Thyroid gland (tissue), 4 donors: ENCODE measurements at places on chromosomes 4 and X. TPM values are rescaled to one million over a fixed set of nuclear protein-coding genes. Genes with fewer than 3 reads are reported as not detected.
A peak's percentile ranks its signal among the peaks of the same experiment; 100 is the strongest.

Gene MAGEA11
- total RNA-seq, result not detected

Gene ADH1B
- 259 TPM for total RNA-seq

Gene VCX
- not detected for total RNA-seq

Gene GPR173
- total RNA-seq, result 0.78 TPM

GRCh38 chr4:154872198-154872597 is 91.1 kb downstream of the RBM46 start:
- H3K4me1 ChIP-seq, result no peaks in the 10 kb centered on the region
- H3K27me3 ChIP-seq, result no peaks in the 10 kb centered on the region
- no peak overlapping the region for H3K4me3 ChIP-seq
- no peak overlapping the region for H3K27ac ChIP-seq

Gene RAB33A
- not detected for total RNA-seq

Gene CXCL11
- not detected for total RNA-seq

- no peaks in the 10 kb centered on the region for H3K27me3 ChIP-seq
- DNase-seq, result no peak
- H3K27ac ChIP-seq, result peak overlapping the region; percentile 98
- H3K4me1 ChIP-seq, result peaks cover 21% of the 10 kb centered on the region
Measured at GRCh38 chr4:101345271-101345595, 2.1 kb downstream of the PPP3CA start.

- H3K4me3 ChIP-seq, result no peak overlapping the region
- H3K4me1 ChIP-seq, result no peaks in the 10 kb centered on the region
- no peaks in the 10 kb centered on the region for H3K27me3 ChIP-seq
Measured at GRCh38 chrX:127574829-127575228, 477.4 kb downstream of the ACTRT1 start.

- no peak for DNase-seq
- H3K27ac ChIP-seq, result no peak overlapping the region
- peaks cover 5% of the 10 kb centered on the region for H3K4me1 ChIP-seq
Measured at GRCh38 chr4:98639108-98639507, 19.3 kb downstream of the TSPAN5 start.

GRCh38 chr4:37666625-37667071 is 19.5 kb downstream of the RELL1 start:
- no peak overlapping the region for H3K4me3 ChIP-seq

Gene DSPP
- 0.13 TPM for total RNA-seq

DNA sequence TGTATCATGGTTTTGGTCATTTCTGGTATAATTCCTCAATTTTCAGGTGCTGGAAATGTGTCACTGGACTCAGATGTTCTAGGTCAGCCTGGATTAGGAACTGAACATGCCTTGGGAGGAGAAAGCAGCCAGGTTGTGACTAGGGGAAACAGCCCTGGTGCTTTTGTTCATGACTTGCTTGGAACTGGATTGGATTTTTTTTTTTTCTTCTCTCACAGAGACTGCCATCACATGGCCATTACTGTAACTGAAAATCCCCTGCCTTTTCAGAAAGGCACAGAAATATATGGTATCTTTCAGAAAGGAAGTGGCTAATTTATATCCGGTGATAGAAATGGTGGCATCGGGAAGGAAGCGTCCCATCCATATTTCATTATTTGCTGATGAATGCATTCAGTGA is 34.6 kb downstream of the SEPTIN11 start:
- H3K4me3 ChIP-seq, result no peak overlapping the region
- no peaks in the 10 kb centered on the region for H3K27me3 ChIP-seq
- no peak for DNase-seq
- peak overlapping the region; percentile 74 for H3K27ac ChIP-seq
- H3K36me3 ChIP-seq, result no peaks in the 10 kb centered on the region

- no peaks in the 10 kb centered on the region for H3K4me1 ChIP-seq
- H3K36me3 ChIP-seq, result no peaks in the 10 kb centered on the region
- DNase-seq, result no peak
- no peaks in the 10 kb centered on the region for H3K27me3 ChIP-seq
Measured at GRCh38 chr4:134787315-134787714, 585.7 kb upstream of the PABPC4L start.

GRCh38 chrX:151563449-151563848 is at the start of gene PASD1:
PASD1 (plus strand) TSS chrX:151563675; CDS start chrX:151601554, 37,879 bp downstream.
- no peak within 1 kb of the TSS for H3K4me3 ChIP-seq
- DNase-seq, result no peak
- no peaks in the 10 kb centered on the region for H3K36me3 ChIP-seq

Gene PTCHD1
- total RNA-seq, result 0.92 TPM

Gene SPOCK3
- total RNA-seq, result not detected

GRCh38 chr4:80989921-80990544 is 40.5 kb upstream of the BMP3 start:
- no peaks in the 10 kb centered on the region for H3K4me1 ChIP-seq
- H3K36me3 ChIP-seq, result no peaks in the 10 kb centered on the region
- no peaks in the 10 kb centered on the region for H3K27me3 ChIP-seq
- H3K27ac ChIP-seq, result no peak overlapping the region
- peak; percentile 1 for DNase-seq
- no peak overlapping the region for H3K4me3 ChIP-seq

DNA sequence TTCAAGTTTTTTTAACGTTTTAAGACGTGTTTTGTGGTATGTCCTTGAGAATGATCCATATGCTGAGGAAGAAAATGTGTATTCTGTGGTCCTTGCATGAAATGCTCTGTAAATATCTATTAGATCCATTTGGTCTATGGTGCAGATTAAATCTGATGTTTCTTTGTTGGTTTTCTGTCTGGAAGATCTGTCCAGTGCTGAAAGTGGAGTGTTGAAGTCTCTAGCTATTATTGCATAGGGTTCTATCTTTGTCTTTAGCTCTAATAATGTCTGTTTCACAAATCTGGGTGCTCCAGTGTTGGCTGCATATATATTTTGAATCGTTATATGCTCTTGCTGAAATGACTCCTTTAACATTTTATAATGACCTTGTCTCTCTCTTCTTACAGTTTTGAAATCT is 122.5 kb downstream of the RPA4 start:
- H3K27ac ChIP-seq, result no peak overlapping the region
- H3K4me3 ChIP-seq, result no peak overlapping the region
- no peaks in the 10 kb centered on the region for H3K36me3 ChIP-seq
- H3K4me1 ChIP-seq, result no peaks in the 10 kb centered on the region

- H3K36me3 ChIP-seq, result no peaks in the 10 kb centered on the region
- no peaks in the 10 kb centered on the region for H3K4me1 ChIP-seq
- H3K27me3 ChIP-seq, result no peaks in the 10 kb centered on the region
- no peak for DNase-seq
- H3K4me3 ChIP-seq, result no peak overlapping the region
- H3K27ac ChIP-seq, result no peak overlapping the region
Measured at GRCh38 chr4:5337731-5338130, 286.5 kb downstream of the STK32B start.

DNA sequence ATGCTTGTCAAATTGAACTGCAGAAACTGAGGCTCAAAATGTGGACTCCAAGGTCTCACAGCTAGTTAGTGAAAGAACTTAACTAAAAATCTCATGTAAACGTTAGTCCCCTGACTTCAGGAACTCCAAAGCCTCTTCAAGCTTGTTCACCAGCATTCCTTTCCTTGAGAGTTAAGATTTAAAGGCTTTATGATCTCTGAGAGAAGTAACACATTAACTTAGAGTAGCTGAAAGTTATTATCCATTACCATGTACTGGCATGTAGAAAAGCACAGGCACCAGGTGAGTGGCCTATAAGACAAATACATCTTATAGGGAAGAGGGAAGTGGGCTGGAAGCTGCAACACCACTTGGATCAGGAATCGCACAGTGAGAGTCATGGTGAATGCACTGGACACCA is 15.3 kb downstream of the PARM1 start:
- H3K27ac ChIP-seq, result no peak overlapping the region
- no peak for DNase-seq
- no peaks in the 10 kb centered on the region for H3K36me3 ChIP-seq
- H3K27me3 ChIP-seq, result no peaks in the 10 kb centered on the region

Gene CT45A5
- not detected for total RNA-seq

GRCh38 chr4:174214101-174214878 is 69.2 kb downstream of the FBXO8 start:
- no peak overlapping the region for H3K4me3 ChIP-seq
- H3K27me3 ChIP-seq, result peaks cover 44% of the 10 kb centered on the region
- H3K27ac ChIP-seq, result no peak overlapping the region
- DNase-seq, result no peak
- peaks cover 12% of the 10 kb centered on the region for H3K4me1 ChIP-seq

Gene TMEM154
- 0.29 TPM for total RNA-seq

- no peak overlapping the region for H3K27ac ChIP-seq
- H3K27me3 ChIP-seq, result no peaks in the 10 kb centered on the region
- no peaks in the 10 kb centered on the region for H3K36me3 ChIP-seq
- DNase-seq, result no peak
- H3K4me1 ChIP-seq, result no peaks in the 10 kb centered on the region
Measured at GRCh38 chrX:5117816-5118215, 1110.9 kb downstream of the NLGN4X start.

DNA sequence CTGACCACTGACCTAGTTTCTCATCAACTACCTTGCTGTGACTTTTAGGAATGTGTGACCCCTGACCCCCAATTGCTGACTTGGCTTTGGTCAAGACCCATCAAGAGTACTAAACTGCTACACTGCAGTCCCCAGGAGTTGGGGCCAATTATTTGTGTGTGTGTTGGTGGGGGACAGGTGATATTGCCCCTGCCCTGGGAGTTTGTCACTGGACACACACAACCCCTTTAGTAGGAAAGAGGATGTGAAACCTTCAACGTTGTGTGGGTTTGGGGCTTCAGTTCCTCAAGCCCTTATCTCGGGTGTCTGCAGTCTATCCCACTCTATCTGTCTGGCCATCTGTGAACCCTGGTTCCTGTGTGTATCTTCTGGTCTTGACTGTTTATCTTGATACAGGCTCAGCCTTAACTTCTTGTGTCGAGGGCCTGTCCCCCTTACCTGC is 6.5 kb downstream of the SASH3 start:
- DNase-seq, result no peak
- no peak overlapping the region for H3K4me3 ChIP-seq
- H3K36me3 ChIP-seq, result no peaks in the 10 kb centered on the region

GRCh38 chrX:74377282-74377681 is 44.0 kb upstream of the SLC16A2 start:
- H3K27ac ChIP-seq, result no peak overlapping the region
- H3K4me3 ChIP-seq, result no peak overlapping the region
- no peaks in the 10 kb centered on the region for H3K4me1 ChIP-seq
- H3K27me3 ChIP-seq, result no peaks in the 10 kb centered on the region
- no peaks in the 10 kb centered on the region for H3K36me3 ChIP-seq
- no peak for DNase-seq

Gene GAB3
- 5.8 TPM for total RNA-seq

DNA sequence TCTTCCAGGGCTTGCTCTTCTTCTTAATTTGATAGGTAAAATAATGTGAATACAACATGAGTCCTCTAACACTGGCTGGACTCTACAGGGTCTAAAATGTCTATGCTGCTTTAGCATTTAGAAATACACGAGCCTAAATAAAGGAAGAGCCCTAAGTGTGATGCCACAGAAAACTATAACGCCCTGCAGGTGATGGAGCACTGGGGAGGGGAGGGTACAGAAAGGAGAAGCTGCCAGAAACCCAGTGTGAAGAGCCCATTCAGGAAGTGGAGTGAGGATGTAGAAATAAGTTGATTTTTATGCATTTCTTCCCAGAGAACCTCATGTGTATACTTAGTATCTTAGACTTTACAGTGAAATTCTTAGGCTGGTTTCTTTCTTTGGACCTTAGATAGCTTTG is 83.4 kb downstream of the TNIP2 start:
- H3K36me3 ChIP-seq, result peaks cover 10% of the 10 kb centered on the region
- H3K27ac ChIP-seq, result no peak overlapping the region
- no peak for DNase-seq
- H3K4me1 ChIP-seq, result peaks cover 18% of the 10 kb centered on the region

DNA sequence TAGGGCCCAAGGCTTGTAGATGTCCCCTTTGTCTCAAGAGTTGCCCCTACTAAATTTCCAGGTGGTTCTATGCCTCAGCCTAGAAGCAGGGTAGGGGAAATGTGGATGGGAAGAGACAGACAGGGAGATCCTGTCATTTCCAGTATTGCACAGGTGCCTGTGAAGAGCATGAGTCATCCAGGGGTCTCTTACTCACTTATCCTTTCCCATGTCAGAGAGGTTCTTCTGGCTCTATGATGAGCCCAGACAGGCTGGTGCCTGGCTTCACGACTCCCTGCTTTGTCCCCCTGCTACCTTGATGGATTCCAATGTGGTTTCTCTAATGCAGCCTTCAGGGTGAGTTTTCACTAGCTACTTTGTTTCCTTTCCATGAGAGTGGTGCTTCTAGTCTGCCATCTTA is 35.2 kb upstream of the DDX60 start:
- no peak for DNase-seq
- H3K36me3 ChIP-seq, result no peaks in the 10 kb centered on the region
- no peaks in the 10 kb centered on the region for H3K4me1 ChIP-seq
- H3K27ac ChIP-seq, result no peak overlapping the region

DNA sequence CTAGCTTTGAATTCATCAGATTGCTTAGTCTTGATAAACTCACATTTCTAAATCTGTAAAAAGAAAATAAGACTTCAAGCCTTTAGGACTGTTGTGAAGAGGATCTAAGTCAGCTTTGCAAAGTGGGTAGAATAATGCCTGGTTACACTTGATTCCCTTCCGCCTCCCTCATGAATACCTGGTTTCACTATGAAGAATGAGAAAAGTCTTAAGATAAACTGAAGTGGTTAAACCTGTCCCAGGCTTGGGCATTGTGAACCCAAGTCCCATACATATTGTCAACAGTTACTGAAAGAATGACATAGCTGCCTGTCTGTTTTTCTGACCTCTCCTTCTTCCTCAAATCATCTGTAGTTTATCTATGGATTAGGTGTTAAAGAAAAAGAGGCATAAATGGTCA is 16.7 kb upstream of the GBA3 start:
- DNase-seq, result peak; percentile 5
- H3K4me1 ChIP-seq, result peaks cover 18% of the 10 kb centered on the region
- no peak overlapping the region for H3K27ac ChIP-seq
- H3K4me3 ChIP-seq, result no peak overlapping the region

DNA sequence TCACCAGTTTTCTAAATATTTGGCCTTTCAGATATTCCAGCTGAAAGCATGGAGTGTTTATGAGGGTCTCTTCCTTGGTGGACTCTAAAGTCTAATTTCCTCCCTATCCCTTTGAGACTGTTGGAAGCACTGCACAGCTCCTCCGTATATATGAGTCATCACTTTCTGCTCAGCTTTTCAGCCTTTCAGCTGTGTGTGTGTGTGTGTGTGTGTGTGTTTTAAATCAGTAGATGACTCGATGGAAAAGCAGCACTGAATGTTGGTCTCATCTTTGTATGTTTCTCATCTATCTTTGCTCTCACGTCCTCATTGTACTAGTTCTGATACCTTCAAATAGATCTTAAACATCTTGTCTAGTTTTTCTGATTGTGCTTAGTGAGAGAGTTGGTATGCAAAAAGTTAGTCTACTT is 81.6 kb downstream of the ZFX start:
- H3K27ac ChIP-seq, result no peak overlapping the region
- no peak overlapping the region for H3K4me3 ChIP-seq
- H3K4me1 ChIP-seq, result no peaks in the 10 kb centered on the region
- no peaks in the 10 kb centered on the region for H3K27me3 ChIP-seq

GRCh38 chr4:6011271-6011671 is 7.0 kb downstream of the C4orf50 start:
- no peak overlapping the region for H3K27ac ChIP-seq
- H3K36me3 ChIP-seq, result no peaks in the 10 kb centered on the region
- H3K4me3 ChIP-seq, result no peak overlapping the region
- no peak for DNase-seq
- peaks cover 8% of the 10 kb centered on the region for H3K4me1 ChIP-seq
- no peaks in the 10 kb centered on the region for H3K27me3 ChIP-seq

Gene SYP
- total RNA-seq, result 1.9 TPM
